ENCODE measurements at places on chromosomes 5 and 9. TPM values are rescaled to one million over a fixed set of nuclear protein-coding genes. Genes with fewer than 3 reads are reported as not detected.
A peak's percentile ranks its signal among the peaks of the same experiment; 100 is the strongest.

DNA sequence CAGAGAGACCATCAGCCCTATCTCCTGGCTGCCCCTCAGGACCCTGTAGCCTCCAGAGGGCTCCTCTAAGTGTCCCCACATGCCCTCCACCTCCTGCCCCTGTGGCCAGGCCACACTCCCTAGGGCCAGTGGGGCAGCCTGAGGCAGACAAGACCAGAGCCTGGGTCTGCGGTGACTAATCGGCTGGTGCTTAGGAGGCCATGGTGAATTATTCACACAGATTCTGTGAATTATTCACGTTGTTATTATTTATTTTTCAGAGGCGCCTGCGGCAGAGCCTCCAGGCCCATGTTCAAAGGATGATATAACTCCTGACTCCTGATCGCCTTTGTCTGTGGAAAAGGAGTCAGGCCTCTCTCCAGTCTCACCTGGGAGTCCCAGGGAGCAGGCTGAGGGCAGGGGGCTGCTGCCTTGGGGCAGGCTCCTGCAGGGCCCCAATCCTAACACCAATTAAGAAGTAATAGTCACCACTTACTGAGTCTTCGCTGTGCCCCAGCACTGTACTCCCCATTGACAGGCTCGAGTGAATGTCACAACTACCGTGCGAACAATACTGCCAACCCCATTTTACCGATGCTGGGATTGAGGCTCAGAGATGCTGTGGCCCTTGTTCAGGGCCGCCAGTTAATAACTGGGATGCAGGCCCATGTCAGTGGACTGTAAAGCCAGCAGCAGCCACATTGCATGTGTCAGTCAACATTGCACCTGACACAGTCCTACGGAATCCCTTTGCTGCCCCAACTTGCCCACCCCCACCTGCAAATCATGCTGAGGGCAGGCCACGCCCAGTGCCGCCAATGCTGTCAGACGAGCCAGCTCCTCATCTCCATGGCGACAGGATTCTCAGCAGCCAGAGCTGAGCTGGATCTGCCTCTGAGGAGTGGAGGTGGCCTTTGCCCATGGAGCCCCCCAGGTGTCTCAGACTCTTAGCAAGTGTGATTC lies 94.9 kb downstream of the PCDH1 start:
- peak; percentile 15 for DNase-seq

- peak; percentile 49 for DNase-seq
These were observed 7.6 kb downstream of the OLFML2A start for GRCh38 chr9:124784509-124784908.

SNCAIP gene
- 0.12 TPM for total RNA-seq

- DNase-seq, result no peak
These were observed 543.7 kb upstream of the SGCD start for GRCh38 chr5:155783246-155783645.

- no peak for DNase-seq
These were observed 4.2 kb upstream of the CTNNAL1 start for GRCh38 chr9:109017493-109017892.

- no peak for DNase-seq
These were observed 5.7 kb upstream of the NIPAL4 start for GRCh38 chr5:157454273-157454672.

- DNase-seq, result peak; percentile 72
These were observed 20.0 kb upstream of the SPATA31E1 start for GRCh38 chr9:87862536-87863268.

GARIN3 gene
- not detected for total RNA-seq

GRCh38 chr5:65395526-65396155 lies 86.1 kb downstream of the ADAMTS6 start:
- DNase-seq, result peak; percentile 13

DNA sequence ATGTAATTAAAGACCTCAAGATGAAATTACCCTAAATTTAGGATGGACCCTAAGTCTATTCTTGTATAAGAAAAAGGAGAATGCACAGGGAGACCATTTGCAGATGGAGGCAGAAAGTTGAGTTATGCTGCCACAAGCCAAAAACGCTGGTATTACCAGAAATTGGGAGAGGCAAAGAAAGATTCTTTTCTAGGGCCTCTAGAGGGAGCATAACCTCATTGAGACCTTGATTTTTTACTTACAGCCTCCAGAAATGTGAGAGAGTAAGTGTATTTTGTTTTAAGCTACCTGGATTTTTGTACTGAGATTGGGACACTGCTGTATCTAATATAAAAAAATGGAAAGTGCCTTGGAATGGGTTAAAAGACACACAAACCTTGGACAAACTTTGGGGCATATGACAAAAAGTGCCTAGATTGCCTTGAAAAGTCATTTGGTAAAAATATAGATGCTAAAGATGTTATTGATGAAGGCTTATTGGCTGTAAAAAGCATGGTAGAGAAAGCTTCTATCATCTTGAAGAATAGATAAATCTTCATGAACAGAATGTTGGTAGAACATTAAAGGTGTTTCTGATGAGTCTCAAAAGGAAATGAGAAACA lies 174.7 kb upstream of the PRDM9 start:
- DNase-seq, result peak; percentile 51

DNA sequence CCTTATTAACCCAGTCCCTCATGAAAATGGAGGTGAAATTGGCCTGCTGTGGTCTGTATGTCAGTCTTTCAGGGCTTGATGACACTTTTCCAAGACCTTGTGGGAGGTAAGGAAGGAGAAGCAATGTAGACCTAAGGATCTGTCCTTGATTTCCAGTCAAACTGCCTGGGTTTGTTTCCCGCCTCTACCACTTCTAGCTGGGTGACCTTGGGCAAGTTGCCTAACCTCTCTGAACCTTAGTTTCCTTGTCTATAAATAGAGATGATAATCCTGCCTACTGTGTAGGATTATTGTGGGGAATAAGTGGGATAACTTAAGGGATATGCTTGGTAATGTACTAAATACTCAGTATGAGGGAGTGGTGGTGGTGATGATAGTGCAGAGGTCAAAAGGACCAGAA lies 59.7 kb downstream of the PPARGC1B start:
- no peak for DNase-seq

DNA sequence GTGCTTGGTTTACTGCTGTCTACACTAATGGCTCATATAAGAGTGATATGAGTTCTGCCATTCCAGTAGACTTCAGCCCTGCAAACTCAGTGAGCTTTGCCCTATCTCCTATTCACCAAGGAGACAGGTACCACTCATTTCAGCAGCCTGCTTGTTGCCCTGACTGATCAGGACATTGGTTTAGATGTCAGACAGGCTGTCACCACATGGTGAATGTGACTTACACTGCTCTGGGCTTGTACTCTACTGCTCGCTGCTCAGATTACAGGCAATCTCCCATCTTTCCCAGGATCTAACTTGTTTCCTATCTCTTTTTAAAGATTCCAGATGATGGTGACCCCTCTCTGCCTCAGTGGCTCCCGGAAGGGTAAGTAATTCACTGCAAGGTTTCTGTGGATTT lies 123.3 kb upstream of the RUSC2 start:
- no peak for DNase-seq

DNA sequence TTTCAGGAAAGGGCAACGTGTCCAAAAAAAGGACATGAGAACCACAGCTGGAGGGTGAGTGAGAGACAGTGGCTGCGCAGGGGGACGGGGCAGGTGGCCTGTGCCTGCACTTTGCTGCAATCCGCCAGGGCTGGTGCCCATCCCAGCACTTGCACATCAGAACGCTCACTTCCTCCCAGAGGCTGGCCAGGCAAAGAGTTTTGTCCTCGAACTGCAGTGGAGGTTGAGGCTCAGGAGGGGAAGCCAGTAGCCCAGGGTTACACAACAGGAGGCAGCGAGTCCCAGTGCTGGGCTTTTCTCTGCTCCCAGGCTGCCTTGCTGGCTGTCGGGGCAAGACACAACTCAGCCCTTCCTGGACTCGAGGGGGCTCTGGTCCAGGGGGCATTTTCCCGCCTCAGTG lies 33.1 kb downstream of the CRB2 start:
- DNase-seq, result no peak

- no peak for DNase-seq
These were observed 169.0 kb downstream of the PDZD2 start for GRCh38 chr5:31807789-31808540.
